ENCODE measurements at places on chromosomes 5 and 9.

DNA sequence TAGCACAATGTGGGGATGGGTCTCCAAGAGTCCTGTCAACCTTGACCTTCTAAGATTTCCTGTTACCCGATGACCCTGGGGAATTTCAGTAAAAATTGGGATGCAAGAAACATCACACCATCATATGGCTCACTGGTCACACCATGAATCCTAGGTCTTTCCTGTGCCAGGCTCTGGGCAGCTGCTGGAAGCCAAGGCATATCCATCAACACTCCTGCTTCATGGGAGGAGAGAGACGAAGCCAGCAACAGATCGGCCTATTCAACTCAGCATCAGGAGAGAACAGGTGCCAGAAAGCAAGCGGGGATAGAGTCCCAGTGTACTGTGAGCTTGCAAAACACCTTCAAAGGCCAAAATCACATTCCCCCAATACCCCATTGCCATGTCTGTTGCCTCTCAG lies 6.5 kb upstream of the NEK6 start:
- no peak for DNase-seq

DNA sequence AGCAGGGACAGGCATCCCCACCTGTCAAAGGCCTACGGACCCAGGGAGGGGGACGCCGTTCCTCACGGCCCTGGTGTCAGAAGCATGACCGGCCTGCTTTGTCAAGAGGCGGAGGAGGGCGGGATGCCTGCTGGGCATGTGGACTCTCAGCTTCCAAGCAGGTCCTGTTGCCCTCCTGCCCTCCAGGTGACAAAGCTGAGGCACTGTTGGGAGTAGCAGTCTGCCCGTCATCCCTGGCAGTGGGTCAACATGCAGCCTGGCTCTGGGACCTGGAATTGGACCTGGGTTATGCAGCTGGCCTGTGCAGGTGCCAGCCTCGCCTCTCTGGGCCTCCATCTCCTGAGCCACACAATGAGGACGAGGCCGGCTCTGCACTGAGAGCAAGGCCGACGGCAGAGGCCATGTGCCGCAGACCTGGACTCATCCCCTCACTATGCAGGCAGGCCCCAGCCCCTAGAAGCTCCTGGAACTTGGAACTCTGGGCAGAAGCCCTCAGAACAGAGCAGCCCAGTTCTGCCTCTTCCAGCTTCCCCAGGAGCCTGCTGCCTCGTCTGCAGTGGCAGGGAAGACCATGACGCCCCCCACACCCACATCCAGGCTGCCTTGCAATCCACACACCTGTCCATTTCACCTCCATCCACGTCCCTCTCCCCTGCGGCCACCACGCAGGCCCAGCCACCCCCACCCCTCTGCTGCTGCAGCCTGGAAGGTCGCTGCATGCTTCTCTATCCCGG lies 20.8 kb upstream of the FCN1 start:
- DNase-seq: no peak

- no peak for DNase-seq
Measured at GRCh38 chr5:332843-333242, 11.3 kb downstream of the AHRR start.

GRCh38 chr5:38532165-38532669 lies 24.2 kb downstream of the LIFR start:
- peak; percentile 58 for DNase-seq

- DNase-seq: peak; percentile 52
Measured at GRCh38 chr9:124267271-124267807, 9.6 kb downstream of the NEK6 start.

DNA sequence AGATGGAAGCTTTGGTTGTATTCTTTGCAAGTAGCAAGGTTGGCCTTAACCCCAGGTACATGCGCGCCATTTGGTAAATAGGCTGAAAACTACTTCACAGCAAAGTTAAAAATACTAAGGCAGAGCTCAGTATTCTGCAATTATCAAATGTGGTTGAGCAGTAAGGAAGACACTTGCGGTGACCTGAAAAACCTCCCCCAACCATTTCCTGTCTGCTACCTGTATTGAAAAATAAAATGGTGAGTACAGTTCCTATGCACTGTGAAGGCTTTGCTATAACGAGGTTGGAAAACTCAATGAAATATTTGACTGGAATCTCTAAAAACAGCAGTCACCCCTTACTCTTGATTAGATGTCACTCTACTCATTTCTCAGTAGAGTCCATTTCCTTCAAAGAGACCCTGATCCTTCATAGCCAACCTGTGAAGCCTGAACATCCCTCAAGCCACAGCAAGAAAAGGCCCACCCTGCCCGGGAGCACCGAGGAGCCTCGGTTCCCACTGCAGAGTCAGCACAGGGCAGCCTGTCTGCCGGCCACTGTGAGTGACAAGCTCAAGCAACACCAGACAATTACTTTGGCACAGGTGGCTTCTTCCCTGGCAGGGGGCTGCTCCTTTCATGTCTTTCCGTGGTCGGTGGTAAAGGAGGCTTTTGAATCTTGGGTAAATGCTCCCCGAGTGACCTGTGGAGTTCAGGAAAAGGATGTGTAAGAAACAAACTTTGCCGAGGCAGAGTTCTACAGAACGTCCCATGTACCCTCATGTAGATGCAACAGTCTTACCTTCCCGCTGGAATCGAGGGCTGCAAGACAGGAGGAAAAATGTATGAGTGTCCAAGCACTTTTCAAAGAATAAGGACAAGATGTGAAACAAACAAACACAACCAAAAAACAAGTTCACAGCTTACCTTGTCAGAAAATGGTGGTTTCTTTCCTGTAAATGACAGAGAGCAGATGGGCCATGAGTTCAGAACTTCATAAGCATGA lies 29.6 kb downstream of the C5orf58 start:
- DNase-seq: no peak

DNA sequence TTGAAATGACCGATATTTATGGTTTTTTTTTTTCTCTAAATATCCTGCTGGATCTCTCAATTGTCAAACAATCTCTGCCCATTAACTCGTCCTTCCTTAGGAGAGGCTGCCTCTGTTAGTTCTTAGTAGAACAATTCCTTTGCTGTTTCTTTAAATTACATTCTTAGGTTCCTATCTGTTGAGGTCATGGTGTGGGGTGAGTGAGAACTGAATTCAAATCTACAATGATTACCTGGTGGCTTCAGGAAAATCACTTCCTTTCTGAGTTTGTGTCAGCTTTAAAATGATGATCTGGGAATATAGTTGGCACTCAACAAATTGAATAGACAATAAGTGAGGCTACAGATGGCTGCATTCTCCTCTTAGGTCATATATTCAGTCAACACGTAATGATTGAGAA lies 82.1 kb upstream of the TNFSF8 start:
- no peak for DNase-seq

GRCh38 chr9:99005651-99006050 lies 61.9 kb downstream of the COL15A1 start:
- no peak for DNase-seq

GRCh38 chr5:18395126-18396110 lies 761.2 kb downstream of the TAF11L14 start:
- DNase-seq: no peak

GRCh38 chr5:26034813-26035212 lies 1003.6 kb downstream of the CDH9 start:
- no peak for DNase-seq

DNA sequence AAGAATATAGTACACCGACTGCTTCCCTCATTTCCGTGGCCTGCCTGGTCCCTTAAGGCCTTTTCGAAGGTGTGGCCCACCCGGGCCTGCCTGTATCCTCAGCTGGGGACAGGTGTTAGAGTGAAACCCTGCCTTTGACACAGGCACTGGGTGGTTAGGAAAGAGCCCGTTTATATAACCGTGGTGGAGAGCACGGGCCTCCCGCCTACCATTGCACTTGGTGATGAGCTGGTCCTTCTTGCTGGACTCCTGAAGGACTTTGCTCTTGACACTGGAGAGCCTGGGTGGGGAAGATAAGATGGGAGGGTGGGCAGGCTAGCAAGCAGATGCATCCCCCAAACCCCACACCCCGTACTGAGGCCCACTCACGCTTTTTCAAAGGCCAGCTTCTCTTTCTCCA lies 2.3 kb downstream of the SPATA24 start:
- DNase-seq: no peak

GRCh38 chr9:86575137-86575536 lies 220.9 kb upstream of the TUT7 start:
- DNase-seq: no peak

GRCh38 chr5:60929024-60929423 lies 15.8 kb downstream of the ERCC8 start:
- DNase-seq: no peak

DNA sequence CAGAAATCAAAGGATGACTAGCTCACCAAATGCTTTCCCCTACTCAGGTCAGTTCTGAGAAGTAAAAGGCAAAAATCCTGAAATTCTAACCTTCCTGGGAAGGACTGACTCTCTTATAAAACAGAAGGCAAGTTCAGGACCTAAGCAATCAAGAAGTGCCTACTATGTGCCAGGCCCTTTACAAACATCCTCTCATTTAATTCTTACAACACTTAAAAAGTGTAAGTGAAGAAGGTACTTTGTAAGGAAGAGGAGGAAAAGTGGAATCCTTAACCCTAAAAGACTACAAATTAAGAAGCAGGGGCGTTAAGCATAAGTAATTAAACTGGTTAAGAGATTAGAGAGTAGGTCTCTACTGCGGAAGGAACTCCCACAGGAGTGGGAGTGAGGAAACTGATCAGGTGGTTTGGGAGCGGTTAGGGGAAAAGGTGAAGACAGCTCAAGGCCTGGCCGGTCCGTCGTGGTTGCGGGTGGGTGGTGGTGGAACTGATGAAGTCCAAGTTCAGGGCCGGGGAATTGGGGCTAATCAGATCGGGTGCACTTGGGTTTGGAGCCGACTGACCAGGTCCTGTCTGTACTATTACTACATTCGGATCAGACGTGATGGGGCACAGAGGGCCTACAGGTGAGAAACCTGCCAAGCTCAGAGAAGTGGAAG lies 839 bp downstream of the MED27 start:
- DNase-seq: no peak

DNA sequence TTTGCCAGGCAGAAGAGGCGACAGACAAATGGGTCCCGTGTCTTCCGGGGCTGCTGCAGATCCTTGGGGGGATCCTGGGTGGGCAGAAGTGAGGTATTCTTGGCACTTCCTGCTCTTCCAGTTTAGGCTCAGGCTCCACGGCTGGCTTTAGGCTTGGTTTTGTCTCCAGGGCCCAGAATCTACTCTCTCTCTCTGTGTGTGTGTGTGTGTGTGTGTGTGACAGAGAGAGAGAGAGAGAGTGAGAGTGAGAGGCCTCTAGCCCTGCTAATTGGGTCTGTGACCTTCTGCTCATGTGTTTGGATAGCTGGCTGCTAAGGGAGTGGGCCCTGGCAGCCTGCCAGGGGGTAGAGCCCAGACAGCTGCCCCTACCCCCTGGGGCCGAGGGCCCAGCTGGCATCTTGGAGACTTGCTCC lies 39.3 kb downstream of the CRB2 start:
- DNase-seq: peak; percentile 83

GRCh38 chr5:107422494-107422893 lies 248.2 kb downstream of the EFNA5 start:
- no peak for DNase-seq

DNA sequence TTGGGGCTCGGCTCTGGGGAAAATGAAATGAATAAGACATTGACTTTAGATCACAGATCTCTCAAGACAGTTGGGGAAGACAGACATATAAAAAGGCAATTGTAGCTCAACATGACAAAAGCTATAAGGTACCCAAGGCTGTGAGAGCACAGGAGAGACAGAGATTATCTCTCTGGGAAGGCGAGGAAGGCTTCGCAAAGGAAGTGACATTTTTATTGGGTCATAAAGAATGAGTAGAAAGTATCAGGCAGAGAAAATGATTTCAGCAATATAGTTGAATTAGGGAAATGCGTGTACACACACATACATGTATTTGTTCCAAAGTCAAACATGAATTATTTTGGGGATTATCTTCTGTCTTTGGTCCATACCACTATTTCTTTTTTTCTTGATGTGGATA lies 381.8 kb upstream of the ADAMTSL1 start:
- no peak for DNase-seq

DNA sequence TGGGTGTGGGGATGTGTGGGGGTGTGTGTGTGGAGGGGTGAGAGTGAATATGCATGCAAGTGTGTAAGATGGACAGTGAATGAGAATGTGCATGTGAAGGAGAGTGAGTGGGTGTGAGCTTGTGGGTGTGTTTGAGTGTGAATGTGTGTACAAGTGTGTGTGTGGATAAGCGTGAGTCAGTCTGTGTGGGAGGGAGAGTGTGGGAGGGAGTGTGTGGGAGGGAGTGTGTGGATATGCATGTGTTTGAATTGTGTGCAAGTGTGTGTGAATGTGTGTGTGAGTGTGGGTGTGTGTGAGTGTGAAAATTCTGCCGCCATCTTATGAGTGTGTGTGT lies 3.7 kb upstream of the SCGB3A1 start:
- DNase-seq: no peak

DNA sequence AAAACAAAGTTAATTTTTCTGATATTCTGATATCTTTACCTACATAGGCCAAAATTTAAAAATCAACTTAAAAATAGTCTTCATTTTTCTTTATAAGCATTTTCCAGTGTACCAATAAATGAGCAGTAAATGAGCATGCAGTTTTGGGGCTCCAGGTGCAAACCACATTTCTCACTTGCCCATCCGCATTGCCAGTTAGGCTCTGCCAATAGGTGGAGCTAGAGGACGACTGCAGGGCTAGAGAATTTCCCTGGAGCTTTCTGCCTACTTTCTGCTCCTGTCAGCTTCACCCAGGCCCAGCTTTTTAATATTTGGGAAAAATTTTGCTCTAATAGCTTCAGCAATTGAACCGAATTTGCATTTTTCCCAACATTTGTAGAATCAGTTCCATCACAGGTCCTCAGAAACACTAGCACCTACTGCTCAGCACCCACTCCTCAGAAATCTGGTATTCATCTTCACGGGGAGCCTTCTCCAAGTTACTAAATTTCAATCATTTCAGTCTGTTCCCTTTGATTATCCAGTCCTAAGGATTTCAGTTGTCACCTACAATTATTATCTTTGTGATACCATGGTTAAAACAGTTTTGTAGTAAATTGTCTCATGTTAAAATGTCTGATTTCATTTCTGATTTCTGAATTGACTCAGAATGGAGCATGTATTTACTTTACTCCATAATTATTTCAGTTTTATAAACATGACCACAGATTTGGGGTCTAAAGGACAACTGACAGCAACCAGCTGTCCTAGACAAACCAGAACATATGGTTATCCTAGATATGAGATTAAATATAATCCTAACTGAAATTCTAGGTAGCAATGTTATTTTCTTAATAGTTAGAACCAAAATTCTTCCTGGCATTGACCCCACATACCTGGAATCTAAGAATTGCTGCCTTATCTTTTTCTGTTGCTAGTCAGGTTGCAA lies 104.6 kb upstream of the FAM174A start:
- peak; percentile 17 for DNase-seq

- no peak for DNase-seq
Measured at GRCh38 chr9:71962328-71962727, 50.9 kb downstream of the C9orf85 start.

DNA sequence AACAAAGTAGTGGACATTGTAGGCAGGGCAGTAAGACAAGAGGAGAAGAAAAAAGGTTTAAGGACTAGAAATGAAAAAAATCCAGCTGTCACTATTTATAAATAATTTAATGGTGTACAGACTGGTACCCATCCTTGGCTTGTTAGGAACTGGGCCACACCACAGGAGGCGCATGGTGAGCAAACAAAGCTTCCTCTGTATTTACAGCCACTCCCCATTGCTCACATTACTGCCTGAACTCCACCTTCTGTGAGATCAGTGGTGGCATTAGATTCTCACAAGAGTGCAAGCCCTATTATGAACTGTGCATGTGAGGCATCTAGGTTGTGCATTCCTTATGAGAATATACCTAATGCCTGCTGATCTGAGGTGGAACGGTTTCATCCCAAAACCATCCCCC lies 62.6 kb upstream of the DMAC1 start:
- DNase-seq: no peak

Measured in brain (organoid and tissue), 16 donors.